NCI-H774 (cell line): ENCODE measurements at places on chromosomes 1 and 21.

DNA sequence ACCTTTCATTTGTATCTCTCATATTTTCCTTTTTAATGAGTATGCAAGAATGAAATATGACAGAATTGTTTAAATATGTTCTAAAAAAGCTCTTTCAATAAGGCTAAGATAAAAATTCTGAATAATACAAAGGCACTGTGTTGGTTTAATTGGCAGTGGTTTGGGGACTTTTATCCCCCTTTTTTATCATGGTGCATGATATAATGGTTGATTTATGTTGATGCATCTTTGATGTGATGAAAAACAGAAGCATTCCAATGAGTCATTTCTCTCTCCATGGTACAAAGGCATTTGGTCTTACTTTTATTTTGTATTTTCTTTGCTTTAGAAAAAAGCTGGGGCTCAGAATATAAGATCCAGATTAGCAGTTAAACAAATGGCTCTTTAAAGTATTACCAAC is 127.2 kb upstream of the GREM2 start:
- DNase-seq, result no peak

- no peak for DNase-seq
Observed at GRCh38 chr1:228666686-228667623, 68.3 kb upstream of the RHOU start.

- DNase-seq, result no peak
Observed at GRCh38 chr1:167373986-167374385, 144.3 kb downstream of the CD247 start.

DNA sequence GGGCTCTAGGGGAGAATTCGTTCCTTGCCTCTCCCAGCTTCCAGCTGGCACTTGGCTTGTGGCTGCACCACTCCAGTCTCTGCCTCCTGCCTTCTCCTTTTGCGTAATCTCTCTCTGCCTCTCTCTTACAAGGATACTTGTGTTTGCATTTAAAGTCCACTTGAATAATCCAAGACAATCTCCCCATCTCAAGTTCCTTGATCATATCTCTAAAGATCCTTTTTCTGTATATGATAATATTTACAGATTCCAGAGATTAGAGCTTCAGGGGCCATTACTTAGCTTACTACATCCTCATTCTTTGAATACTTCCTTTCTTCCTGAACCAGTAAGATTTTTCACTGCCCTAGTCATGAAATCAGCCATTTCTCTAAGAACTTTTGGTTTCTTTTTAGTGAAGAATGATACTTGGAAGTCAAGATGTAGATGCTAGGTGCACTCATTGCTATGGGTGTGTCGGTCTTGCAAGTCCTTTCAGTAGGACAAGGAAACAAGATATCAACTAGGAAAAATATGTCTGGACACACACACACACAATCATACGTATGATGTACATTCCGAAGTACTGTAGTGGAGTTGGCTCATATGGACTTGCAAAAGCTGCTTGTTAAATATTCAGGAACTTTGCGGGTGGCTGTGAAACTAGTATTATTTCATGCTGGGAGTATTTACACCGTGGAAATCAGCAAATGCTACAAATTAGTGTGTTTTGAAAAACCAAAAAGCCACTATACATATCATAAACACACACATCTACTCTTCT is 20.8 kb upstream of the RLF start:
- no peak for DNase-seq

DNA sequence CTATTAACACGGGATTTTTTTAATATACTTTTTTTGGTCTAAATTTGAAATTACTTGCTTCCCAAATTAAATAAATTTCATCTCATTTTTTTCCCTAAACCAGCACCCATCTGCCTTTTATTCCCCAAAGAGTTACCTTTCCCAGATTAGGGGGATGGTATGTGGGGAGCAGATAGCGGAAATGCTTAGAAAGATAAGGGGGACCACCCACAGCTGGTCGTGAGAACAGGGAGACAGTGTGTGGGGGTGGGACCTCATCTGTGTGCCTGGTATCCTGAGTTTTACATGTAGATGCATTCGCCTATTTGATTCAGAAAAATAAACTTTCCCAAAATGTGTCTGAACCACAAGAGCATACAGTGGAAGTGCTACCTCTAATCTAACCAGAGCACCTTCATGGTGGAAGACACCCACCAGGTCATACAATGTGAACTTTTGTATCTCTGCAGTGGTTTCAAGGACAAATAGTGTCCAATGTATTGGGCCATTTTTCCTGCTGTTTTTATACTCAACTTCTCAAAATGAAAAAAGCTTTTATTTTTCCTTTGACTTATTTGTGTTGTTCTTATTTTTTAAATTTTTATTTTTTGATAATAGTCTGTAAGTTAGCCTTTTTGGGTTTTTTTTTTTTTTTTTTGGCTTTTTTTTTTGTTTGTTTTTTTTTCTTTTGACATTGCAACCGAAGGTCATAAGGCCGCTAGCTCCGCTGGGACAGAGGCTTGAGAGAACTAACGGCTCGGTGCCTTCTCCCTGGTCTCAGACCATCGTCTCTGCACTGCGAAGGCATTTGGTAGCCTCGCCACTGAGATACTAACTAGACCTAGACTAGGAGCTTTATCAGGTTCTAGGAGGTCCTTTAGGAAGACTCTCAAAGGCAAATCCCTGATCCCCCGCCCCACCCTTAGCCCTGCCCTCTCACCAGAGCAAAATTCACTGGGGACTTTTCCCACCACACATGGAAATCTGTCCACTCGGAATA is 263.2 kb downstream of the TM2D1 start:
- no peak for DNase-seq
